CD4-positive, alpha-beta T cell treated with Interleukin-21 for 1 hour (primary cell): ENCODE measurements at places on chromosomes 6 and 20.
A peak's percentile ranks its signal among the peaks of the same experiment; 100 is the strongest.

DNA sequence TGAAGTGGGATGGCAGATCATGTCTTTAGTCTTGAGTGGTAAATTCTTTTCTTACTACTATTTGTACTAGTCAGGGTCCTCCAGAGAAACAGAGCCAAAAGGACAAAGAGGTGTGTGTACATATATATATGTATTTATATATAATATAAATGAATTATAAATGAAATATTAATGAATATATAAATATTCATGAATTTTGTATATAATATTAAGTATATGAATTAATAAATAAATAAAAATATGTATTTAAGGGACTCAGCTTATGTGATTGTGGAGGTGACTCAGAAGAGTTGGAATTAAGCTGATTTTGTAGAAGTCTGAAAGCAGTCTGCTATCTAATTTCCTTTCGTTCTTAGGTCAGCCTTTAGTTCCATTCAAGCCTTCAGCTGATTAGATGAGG lies 265.3 kb upstream of the MMS22L start:
- no peak for DNase-seq

- DNase-seq, result no peak
These were observed 77.1 kb downstream of the SLC2A10 start for GRCh38 chr20:46786566-46786965.

- DNase-seq, result no peak
These were observed 29.7 kb upstream of the TMX4 start for GRCh38 chr20:8049310-8049709.

- DNase-seq, result no peak
These were observed 801.4 kb upstream of the EYS start for GRCh38 chr6:66508433-66508832.

DNA sequence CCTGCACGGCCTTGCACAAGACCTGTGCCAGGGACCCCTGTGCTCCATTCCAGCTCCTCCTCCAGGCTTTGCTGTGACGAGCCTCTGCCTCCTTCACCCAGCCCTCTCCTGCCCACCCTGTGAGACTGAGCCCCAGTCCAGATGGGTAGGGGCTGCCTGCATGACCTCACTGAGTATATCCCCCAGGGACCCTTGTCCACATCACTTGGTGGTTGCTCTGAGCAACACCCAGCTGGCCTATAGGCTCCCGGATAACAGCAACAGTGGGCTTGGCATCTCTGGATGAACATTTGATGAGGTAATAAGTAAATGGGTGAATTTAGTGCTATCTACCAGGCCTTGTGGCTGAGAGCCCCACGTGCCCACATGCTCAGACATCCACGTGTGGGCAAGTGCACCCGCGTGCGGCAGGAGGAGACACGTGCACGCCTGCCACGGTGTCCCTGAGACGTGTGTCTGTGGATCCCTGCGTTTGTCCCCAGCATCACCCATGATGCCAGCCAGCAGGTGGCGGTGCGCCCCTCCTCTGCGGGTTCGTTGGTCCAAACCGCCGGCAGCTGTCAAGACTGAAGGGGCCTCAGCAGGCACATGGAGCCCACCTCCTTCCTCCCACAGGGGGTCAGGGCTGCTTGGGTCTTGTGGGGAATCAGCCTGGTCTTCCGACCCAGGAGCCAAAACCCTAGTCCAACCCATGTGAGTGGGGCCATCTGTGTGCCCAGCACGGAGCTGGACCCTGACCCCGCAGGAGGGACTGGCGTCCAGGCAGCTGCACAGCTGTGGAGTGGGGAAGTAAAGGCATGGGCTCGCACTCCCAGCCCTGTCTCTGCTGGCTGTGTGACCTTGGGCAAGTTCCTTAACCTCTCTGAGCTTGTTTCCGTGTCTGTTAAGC lies 45.9 kb downstream of the FGD2 start:
- DNase-seq, result peak; percentile 92

DNA sequence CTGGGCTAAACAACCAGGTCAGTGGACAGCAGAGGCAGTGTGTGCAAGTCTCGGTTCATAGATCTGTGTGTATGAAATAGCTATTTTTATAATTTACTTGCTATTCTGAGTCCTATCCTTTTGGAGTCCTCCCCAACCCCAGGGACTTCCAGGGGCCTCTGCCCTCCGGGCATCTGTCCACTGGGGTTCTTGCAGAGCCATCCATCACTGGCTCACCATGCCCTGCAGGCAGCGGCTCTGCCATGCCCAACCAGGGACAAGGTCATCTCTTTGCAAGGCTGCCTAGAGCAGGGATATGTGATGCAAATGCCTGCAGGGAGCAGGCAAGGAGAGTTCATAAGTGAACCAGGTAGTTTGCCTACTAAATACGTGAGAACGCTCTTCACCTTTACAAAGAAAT lies 10.5 kb upstream of the BEND3 start:
- no peak for DNase-seq

DNA sequence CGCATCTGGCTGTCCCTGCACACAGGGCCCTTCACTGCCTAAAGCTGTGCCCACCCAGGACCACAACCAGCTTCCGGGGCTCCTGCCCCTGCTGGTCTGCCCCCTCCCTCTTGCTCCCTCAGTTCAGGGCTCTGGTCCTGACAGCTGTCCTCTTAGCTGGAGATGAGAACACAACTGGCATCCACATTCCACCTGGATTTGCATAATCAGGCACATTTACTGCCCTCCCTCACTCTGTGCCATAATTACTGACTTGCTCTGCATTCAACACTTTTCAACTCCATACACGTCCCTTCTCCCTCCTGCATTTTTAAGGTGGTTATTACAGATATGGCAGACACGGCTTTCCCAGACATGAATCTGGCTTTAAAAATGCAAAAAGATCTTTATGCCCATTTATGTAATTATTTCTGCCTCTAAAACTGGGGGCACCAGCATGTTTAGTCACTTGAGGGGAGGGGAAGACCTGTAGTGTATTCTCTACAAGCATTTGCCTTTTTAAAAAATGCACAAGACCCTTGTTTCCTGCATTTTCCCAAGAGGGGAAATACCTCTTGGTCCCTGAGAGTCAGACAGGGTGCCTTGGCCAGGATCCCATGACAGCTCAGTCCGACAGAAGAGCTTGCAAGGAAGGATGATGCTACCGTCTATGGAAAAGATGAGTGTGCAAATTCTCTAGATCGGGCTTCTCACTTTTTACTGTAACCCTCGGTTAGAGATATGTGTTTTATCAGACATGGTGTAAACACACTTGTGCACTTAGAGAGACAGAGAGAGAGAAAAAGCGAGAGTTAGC lies 401.8 kb downstream of the PREX1 start:
- no peak for DNase-seq

GRCh38 chr6:112311950-112312547 lies 35.1 kb upstream of the RFPL4B start:
- peak; percentile 28 for DNase-seq

- no peak for DNase-seq
These were observed 83.8 kb downstream of the SLC22A23 start for GRCh38 chr6:3372912-3373554.

- no peak for DNase-seq
These were observed 70.4 kb downstream of the DOK5 start for GRCh38 chr20:54545676-54546358.

GRCh38 chr6:64376394-64376793 lies 740.8 kb downstream of the PHF3 start:
- DNase-seq, result no peak

DNA sequence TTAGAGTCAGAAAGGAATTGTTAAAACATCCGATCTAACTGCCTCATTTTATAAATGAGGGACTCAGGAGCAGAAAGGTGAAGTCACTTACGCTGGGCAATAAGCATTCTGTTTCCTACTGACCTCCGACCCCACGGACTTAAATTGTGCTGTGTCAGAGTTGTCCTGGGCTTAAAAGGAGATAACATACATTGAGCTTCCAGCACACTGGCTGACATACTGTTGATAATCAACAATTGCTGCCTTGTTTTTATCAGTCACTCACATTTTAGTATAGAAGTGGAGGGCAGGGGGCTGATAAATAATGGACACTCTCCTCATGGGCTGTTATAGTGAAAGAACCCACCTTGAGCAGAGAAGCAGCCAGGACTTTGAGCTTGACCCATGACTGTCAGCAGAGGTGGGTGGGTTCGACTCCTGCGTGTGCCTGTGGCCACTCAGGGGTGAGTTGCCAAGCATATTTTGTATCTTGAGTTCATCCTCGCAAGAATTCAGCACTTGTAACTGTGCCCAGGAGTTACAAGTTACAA lies 166.5 kb upstream of the JARID2 start:
- no peak for DNase-seq

- DNase-seq, result no peak
These were observed 486.5 kb downstream of the RFPL4B start for GRCh38 chr6:112833581-112834131.
